ENCODE measurements at places on chromosomes 12 and 14.

GRCh38 chr12:68903511-68903910 is 29.5 kb downstream of the CPM start:
- no peak for DNase-seq

DNA sequence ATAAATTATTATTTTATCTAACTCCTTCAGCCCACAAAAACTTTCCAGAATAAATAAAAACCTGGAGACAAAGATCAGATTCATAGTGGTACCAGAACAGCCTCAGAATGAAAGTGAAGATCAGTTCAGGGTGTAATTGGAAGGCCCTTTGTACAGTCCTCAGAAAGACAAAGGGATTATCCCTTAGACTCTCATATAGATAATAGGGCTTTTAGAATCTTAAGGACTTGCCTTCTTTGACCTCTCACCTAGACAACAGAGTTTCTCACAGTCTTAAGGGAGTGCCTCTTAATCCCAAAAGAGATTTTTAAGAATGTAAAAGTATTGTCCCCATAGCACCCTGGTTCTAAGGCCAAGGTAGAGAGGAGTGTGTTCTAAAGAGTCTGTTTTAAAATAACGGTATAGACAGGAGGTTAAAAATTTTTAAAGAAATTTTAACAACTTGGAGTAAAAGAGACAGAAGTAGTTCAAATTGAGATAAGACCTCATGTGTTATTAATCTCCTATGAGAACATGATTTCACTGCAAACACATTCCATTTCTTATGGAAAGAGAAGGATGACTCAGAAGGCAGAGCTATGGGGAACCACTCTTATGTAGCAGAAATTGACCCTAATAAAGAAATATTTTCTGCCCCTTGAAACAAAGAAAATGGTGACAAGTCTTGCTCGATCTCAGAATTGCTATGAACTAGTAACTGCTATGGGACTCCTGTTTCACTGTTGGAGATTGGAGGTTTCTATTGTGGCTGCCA is 24.2 kb upstream of the NOVA1 start:
- peak; percentile 26 for DNase-seq

GRCh38 chr14:73744175-73744867 is 30.1 kb upstream of the PNMA1 start:
- no peak for DNase-seq

GRCh38 chr12:50088577-50089335 is 3.6 kb downstream of the SMARCD1 start:
- no peak for DNase-seq

- no peak for DNase-seq
Observed at GRCh38 chr12:101439236-101439635, 31.7 kb upstream of the ARL1 start.

DNA sequence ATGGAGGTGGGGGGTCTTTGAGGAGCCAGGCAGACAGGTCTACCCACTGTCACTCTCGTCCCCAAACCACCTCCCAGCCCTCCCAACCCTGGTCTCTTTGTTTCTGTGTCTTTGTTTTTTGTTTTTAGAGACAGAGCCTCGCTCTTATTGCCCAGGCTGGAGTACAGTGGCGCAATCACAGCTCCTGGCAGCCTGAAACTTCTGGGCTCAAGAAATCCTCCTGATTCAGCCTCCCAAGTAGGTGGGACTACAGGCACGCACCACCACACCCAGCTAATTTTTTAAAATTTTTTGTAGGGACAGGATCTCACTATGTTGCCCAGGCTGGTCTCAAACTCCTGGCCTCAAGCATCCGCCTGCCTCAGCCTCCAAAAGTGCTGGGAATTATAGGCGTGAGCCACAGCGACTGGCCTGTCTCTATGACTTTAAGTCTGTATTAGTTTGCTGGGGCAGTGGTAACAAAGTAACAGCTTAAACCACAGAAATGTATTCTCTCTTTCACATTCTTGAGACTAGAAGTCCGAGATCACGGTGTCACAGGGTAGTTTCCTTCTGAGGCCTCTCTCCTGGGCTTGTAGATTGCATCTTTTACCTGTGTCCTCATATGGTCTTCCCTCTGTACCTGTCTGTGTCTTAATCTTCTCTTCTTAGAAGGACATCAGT is 26.1 kb downstream of the DTX1 start:
- no peak for DNase-seq

DNA sequence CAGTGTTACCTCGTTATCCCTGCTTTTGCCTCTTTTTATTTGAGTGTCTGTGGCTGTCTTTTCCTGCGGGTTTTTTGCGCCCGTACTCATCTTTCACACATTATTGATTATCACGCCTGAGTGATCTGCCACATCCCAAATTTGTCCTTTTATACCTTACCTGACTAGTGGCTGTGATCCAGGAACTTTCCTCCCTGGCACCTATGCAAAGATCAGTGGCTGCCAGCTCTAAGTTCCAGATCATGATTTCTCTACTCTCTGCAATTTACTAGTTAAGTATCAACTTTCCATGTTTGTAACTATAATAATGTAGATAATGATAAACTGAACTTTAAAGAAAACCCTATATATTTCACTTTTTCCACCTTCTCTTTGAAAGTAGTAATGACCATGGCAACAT is 36.9 kb downstream of the PLEKHA5 start:
- DNase-seq: no peak

GRCh38 chr12:4871514-4871913 is 38.2 kb upstream of the KCNA1 start:
- no peak for DNase-seq

All from AG10803 (cell line).